H4 (cell line): ENCODE measurements at places on chromosomes 16 and 17.
A peak's percentile ranks its signal among the peaks of the same experiment; 100 is the strongest.

GRCh38 chr17:5468075-5468473, 708 bp downstream of the DHX33 start:
- no peak for DNase-seq

- DNase-seq, result no peak
Observed at GRCh38 chr16:492211-492875, 35.2 kb upstream of the CAPN15 start.

- DNase-seq, result no peak
Observed at GRCh38 chr16:15690296-15690695, 40.3 kb downstream of the NDE1 start.

DNA sequence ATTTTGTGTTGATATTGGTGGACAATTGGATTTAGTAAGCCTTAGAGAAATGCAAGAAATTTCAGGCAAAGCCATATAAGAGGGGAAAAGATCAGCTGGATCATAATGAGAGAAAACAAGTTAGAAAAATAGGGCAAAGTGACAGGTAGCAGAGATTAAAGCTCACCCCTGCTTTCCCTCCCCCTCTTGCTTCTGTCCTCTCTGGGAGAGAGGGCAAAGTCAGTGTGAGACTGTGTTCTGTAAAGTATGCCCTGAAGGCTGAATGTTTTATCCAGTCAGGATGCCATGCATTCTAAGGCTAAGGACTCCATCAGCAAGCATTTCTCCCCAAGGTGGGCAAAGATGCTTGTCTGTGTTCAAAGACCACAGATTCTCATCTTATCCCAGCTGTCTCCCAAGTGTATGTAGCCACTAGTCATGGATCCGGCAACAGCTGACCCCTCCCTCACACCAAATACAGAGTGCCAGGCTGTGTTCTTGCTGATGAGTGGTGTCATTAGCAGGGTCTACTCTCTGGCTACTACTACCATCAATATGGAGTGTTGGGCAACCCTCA, 136.2 kb upstream of the DNAH9 start:
- DNase-seq, result no peak

- peak; percentile 35 for DNase-seq
Observed at GRCh38 chr16:82638095-82638798, 11.5 kb downstream of the CDH13 start.

GRCh38 chr16:60655514-60656153, 1380.6 kb downstream of the CDH8 start:
- no peak for DNase-seq

DNA sequence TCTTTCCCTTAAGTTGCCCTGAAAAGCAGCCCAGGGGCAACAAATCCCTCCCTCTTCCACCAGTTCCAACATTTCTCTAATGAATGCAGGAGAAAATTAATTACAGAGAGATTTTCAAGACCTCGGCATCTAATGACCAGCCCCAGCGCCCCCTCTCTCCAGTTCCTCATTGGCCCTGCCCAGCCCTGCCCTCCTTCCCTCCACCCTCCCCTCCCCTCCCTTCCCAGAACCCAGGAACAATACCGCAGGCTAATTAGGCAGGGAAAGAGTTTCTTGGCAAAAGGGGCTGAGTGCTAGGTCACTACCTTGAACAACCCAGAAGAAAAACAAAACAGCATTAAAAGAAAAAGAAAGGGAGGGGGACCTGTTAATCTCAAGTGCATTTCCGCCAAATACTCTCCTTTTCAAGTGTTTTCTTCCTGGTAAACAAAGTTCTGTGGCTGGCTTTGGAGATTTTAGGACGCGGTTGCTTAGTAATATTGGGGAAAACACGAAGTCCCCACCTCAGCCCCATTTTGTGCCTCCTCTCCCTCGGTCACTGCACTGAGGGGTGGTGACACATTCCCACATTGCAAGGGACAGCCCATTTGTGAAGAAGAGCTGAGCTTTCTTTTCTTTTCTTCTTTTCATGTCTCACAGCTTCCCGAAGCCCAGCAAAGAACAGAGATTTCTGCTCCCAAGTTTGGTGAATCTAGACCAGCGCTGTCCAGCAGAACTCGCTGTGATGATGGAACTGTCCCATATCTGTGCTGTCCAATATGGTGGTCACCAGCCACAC, 215.4 kb downstream of the SOX9 start:
- DNase-seq, result peak; percentile 80

DNA sequence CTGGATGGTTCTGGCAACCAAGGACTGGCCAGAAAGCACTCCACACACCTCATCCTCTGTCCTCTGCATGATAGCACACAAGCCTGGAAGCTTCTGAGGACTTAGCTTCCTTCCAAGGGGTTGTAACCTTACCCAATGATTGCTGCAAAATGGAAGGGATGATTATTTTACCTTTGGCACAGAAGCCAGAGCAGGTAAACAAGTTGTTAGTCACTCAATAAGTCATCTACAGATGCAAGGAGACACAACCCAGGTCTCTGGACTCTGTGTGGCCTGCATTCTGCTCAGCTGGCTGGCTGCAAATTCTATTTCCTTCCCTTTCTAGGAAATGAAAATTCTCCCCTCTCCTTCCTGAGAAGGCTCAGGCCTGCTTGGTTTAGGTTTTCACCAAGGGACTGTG, 26.7 kb upstream of the DYNLL2 start:
- DNase-seq, result no peak

DNA sequence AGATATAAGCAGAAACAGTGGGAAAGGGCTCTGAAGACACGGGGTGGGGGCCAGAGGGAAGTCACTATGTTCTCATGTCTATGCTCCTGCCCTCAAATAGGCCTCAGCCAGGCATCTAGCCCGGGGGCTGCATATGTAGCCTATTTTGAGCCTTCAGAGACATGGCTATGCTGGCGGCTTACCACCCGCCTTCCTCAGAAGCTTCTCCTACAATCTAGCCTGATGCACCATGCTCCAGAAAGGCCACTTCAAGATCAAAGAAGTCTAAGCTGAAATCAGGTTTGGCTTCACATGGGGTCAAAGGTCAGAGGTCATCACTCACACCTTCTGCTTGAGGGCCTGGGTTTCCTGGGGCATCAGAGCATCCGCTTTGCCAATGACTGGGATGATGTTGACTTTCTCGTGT, 1.6 kb downstream of the SEPTIN1 start:
- no peak for DNase-seq

- no peak for DNase-seq
Observed at GRCh38 chr17:78344666-78345065, 15.2 kb downstream of the SOCS3 start.

DNA sequence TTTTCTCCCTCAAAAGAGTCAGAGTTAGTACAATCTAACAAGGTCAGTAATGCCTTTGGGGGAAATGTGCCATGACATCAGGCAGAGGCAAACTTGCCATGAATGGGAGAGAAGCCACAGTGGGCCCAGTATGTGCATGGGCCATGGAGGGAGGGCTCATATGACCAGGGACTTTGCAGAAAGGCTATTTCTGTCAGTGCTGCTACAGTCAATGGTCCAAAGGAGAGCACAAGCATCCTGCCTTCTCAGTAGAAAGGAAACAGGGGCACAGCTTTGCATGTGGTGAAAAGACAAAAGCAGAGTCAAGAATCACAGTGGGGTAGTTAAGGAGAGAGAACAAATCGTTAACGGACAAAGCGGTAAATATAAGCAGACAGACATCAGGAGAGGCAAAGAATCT, 11.2 kb upstream of the CORO6 start:
- DNase-seq, result no peak

GRCh38 chr16:66950971-66951790, 9.9 kb upstream of the CES3 start:
- no peak for DNase-seq

GRCh38 chr17:34081269-34081668, 173.8 kb upstream of the CCL2 start:
- no peak for DNase-seq

- DNase-seq, result peak; percentile 74
Observed at GRCh38 chr17:78708510-78708973, 73.5 kb downstream of the CYTH1 start.

DNA sequence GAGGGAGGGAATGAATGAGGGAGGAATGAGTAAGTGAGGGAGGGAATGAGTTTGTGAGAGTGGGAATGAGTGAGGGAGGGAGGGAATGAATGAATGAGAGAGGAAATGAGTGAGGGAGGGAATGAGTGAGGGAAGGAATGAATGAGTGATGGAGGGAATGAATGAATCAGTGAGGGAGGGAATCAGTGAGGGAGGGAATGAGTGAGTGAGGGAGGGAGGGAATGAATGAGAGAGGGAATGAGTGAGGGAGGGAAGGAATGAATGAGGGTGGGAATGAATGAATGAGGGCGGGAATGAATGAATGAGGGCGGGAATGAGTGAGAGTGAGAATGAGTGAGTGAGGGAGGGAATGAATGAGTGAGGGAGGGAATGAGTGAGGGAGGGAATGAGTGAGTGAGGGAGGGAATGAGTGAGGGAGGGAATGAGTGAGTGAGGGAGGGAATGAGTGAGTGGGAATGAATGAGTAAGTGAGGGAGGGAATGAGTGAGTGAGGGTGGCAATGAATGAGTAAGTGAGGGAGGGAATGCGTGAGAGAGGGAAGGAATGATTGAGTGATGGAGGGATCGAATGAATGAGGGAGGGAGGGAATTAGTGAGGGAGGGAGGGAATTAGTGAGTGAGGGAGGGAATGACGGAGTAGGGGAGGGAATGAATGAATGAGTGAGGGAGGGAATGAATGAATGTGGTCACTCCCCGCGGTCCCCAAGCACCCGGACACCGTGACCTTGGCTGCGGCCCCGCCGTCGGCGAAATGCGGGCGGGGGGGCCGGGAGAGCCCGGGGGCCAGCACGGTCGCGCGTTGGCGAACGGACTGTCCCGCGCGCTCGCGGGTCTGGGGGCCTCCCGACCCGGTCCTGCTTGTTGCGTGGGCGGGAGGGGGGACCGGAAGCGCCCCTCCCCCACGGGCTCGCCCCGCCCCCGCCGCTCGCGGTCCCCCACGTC, 1.1 kb upstream of the UBE2I start:
- peak; percentile 71 for DNase-seq

GRCh38 chr17:59399914-59400313, 68.5 kb downstream of the YPEL2 start:
- no peak for DNase-seq

GRCh38 chr17:39868554-39868942, 546 bp downstream of the ZPBP2 start:
- no peak for DNase-seq

DNA sequence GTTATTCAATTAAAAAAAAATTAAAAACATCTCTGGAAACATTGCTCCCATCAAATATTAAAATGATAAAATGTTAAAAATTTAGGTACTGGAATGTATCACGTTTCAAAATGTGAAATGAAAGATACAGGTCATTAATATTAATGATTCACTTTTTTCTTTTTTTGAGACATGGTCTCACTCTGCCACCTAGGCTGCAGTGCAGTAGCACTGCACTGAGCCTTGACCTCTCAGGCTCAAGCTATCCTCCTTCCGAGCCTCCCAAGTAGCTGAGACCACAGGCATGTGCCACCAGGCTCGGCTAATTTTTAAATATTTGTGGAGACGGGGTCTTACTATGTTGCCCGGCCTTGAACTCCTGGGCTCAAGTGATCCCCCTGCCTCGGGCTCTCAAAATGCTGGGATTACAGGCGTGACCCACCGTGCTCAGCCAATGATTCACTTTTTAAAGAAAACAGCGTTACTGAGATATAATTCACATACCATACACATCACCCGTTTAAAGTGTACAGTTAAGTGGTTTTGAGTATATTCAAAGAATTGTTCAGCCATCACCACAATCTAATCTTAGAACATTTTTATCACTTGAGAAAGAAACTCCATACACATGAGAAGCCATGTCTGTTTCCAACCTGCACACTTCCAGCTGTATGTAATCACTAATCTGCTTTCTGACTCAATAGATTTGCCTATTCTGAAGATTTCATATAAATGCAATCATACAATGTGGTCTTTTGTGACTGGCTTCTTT, 19.1 kb upstream of the NETO2 start:
- no peak for DNase-seq

- no peak for DNase-seq
Observed at GRCh38 chr16:61684541-61684940, 351.7 kb downstream of the CDH8 start.

DNA sequence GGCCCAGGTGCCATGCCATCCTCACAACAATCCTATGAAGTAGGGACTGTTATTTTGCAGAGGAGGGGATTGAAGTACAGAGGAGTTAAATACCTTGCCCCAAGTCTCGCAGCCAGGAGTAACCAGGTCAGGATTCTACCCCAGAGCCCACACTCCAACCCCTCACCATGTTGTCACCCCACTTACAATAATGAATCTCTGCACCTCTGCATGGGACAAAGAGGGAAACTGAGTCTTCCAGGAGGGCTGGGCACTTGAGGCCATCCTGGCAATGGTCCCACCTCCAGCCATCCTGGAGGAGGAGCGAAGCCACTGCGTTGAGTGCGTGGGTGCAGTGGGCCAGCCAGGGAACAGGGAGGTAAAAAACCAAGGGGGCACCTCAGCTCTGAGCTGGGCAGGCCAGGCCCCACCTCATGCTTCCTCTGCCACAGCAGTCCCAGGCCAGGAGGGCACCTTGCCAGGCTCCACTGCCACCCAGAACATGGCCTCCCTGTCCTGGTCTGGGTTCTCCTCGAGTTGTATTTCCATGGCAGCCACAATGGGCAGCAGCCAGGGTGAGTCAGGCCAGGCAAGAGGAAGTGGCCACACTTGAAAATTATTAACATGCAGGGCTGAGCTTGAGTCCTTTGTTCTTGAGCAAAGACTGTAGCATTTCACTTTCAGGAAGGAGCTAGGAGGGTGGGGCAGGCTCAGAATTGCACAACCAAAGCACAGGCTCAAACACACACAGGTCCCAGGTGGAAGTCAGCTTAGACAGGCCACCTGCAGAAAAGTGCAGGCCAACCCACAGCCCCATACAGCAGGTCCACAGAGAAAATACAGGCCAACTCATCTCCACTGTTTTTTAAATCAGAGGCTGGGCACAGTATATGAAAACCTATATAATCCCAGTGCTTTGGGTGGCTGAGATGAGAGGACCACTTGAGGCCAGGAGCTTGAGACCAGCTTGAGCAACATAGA, 52.1 kb downstream of the CUEDC1 start:
- DNase-seq, result peak; percentile 98

GRCh38 chr16:66489385-66489784, 60.5 kb downstream of the TK2 start:
- DNase-seq, result no peak

DNA sequence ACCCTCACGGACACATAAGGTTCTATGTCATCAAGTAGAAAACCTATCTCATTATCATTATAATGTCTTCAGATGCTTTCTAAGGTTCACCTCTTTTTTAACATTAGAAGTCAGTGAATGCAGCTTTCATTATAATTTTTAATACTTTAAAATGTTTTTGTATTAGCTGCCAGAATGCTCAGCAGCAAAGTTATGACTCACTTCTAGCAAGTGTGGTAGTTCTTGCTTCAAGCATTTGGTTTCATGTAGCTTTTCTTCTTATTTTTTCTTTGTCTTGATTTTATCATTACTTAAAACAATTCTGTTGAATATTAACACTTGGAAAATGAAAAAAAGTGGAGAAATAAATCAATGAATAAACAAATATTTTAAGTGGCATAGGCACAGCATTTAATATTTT, 23.4 kb downstream of the LPCAT2 start:
- no peak for DNase-seq

DNA sequence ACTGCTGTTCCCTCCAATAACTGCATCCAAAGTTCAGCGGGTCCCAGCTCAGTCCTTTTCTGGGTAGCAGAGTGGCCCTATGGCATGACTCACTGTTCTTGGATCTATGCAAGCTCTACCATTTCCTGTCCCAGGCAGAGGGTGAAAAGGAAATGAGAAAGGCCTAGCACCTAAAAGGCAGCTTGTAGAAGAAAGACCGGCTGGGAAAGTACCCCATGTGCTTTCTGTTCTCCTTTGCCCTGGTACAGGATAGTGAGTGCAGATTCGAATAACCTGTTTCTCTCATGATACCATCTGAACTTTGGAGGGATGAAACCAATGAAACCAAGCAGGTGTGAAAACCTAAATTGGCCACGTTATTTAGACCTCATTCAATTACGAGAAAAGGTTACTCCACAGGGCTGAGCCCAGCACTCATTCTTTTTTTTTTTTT, 12.7 kb upstream of the HASPIN start:
- peak; percentile 22 for DNase-seq
